ENCODE measurements at places on chromosomes 7 and 10.

GRCh38 chr7:89133357-89133756, 337.8 kb upstream of the TEX47 start:
- DNase-seq = no peak

GRCh38 chr10:127175357-127176110, 20.9 kb downstream of the INSYN2A start:
- DNase-seq = no peak

- no peak for DNase-seq
These were observed 1.5 kb upstream of the LRRC4 start for GRCh38 chr7:128032605-128033235.

DNA sequence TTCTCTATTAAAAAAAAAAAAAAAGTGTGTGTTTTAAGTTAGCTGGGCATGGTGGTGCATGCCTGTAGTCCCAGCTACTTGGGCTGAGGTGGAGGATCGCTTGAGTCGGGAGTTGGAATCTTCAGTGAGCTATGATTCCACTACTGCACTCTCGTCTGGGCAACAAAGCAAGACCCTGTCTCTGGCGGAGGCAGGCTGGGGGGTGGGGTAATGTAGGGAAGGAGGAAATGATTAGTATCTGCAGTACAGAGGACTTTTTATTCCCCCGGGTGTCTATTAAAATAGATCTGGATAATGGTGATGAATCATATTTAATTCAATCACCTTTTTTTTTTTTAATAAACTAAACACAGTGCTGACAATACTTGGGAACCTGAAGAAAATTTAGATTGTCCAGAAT, 6.5 kb downstream of the CBX3 start:
- DNase-seq = no peak

DNA sequence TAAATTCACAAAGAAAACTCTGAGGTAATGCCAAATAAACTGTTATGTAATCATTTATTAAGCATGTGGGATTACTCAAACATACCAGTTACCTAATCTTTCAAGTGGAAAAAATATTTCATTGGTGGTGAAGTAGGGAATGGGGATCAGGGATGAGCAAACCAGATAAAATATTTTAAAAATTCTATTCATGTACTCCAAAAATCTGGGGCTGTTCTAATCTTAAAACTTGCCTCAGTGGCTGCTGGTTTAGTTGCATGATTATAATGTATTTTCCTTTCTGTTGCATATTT, 19.5 kb downstream of the LMOD2 start:
- DNase-seq = no peak

- DNase-seq = no peak
These were observed 478.5 kb downstream of the KIF20B start for GRCh38 chr10:90179696-90180407.

All from stimulated activated CD8-positive, alpha-beta memory T cell treated with anti-CD3 and anti-CD28 coated beads, Interleukin-4, amount 100 ng/mL, for 24 hours (primary cell).